ENCODE measurements at places on chromosomes 6 and 20.

DNA sequence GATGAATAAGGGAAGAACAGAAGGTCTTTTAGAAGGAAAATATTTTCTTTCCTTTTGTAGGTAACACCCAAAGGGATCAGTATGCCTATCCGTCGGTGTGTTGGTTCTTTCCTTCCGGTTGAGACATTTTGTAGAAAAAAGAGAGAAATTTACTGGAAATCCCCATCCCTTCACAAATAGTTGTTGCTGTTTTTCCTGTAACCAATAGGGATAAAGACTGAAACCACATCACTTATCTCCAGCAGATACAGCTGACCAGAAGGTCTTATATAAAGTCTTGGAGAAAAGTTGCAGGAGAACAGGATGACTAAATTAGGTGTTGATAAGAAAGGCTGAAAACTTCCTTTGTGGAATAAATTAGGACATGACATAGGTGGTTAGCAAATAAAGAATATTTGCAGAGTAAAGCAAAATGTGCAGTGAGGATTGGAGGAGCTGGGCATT is 14.8 kb upstream of the HLA-DRB1 start:
- DNase-seq: no peak

DNA sequence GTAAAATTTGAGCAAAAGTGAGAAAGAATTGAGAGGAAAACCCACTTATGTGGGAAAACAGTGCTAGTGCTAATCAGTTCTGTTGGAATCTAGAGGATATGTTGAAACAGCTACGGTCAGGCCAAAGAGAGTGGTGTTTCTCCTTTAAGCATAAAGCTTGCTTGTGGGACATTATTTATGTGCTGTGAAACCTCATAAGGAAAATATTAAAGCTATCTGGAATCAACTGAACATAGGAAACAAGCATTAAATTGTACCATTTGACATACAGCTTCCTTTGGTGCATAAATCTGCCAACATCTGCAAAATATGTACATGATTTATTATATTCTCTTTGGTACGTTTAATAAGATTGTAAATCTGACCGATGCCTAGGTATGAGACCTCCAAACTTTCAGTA is 182.5 kb upstream of the PDE10A start:
- no peak for DNase-seq

- DNase-seq: no peak
Observed at GRCh38 chr6:51218181-51218580, 399.5 kb downstream of the TFAP2B start.

DNA sequence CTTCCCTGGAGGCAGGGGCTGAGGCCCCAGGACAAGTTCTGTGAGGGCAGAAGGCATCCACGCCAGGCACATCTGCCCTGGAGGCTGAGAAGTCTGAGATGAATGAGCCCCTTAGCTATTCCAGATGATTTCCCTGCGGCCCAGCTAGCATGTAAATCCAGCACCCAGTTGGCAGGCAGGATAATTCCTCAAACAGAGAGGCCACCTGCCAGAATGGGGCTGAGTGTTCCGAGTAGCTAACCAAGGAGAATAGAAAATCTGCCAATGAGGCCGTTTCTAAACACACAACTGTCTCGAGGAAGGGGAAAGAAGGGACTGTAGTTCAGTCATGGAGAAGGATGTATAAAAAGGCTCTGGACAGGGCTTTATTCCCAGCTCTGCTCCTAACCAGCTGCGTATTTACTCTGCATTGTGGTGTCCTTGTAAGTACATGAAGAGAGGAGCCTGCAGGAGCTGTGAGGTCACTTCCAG is 211.4 kb upstream of the CDYL start:
- no peak for DNase-seq

- DNase-seq: no peak
Observed at GRCh38 chr6:144561455-144562043, 276.4 kb downstream of the UTRN start.

DNA sequence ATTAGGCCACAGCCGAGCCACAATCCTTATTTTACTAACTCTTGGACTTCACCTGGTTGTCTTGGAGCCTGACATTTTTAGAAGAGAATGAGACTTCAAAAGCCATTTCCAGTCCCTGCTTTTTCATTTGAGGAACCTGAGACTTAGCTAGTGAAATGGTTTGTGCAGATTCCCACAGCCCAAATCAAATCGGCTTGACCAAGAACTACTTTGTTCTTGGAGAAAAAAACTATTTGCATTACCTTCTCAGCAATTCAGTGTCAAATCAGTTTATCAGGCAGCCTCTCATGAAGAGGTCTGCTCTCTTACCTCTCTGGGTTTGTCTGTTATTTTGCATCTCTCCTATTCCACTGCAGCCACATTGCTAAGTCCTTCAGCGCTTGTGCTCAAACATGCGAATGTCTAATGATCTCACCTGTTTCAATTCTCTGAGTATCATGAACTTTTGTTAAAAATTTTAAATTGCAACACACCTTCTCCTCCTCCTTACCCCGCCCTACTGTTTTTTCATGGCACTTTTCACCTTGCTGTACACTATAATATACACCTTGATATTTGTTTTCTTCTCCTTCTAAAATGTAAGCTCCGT is 573 bp upstream of the IFNGR1 start:
- DNase-seq: no peak

- no peak for DNase-seq
Observed at GRCh38 chr6:33956206-33956605, 152.4 kb upstream of the MLN start.

- no peak for DNase-seq
Observed at GRCh38 chr6:128256095-128256494, 264.3 kb downstream of the PTPRK start.

- DNase-seq: no peak
Observed at GRCh38 chr20:33803921-33804337, 7.2 kb upstream of the CHMP4B start.

DNA sequence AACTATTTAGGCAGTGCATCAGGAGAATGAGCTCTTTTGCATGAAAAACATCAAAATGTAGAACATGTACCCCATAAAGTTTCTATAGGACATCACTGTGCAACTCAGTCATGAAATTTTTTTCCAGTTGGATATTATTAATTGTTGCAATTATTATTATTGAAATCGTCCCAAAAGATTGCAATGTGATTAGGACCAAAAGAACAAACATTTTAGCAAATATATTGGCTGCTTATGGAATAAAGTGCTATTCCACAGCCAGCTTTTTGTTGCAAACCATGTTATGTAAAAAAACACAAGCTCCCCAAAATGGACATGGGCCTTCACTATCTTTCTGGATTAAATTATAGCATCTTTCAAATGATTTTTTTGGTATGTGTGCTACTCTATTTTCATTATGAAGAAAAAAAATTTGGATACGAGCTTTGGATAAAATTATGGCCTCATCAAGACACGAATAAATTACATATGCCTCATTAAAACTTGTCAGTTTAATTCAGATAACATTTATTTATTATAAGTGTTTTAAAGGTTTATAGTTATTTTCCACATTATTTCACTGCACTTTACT is 262.7 kb upstream of the TCF21 start:
- no peak for DNase-seq

GRCh38 chr6:147579667-147580066 is 71.2 kb downstream of the SAMD5 start:
- DNase-seq: no peak

Data from stimulated activated CD4-positive, alpha-beta T cell treated with anti-CD3 and anti-CD28 coated beads, TNF-alpha, amount 100 ng/mL, for 1 hour (primary cell).